ENCODE measurements at places on chromosomes 11 and 22. TPM values are rescaled to one million over a fixed set of nuclear protein-coding genes. Genes with fewer than 3 reads are reported as not detected.

GRCh38 chr22:30014244-30014643 lies 66.0 kb upstream of the HORMAD2 start:
- DNase-seq = no peak
- no peaks in the 10 kb centered on the region for H3K27me3 ChIP-seq
- H3K4me3 ChIP-seq = no peak overlapping the region

PKNOX2 gene
- not detected for total RNA-seq

DNA sequence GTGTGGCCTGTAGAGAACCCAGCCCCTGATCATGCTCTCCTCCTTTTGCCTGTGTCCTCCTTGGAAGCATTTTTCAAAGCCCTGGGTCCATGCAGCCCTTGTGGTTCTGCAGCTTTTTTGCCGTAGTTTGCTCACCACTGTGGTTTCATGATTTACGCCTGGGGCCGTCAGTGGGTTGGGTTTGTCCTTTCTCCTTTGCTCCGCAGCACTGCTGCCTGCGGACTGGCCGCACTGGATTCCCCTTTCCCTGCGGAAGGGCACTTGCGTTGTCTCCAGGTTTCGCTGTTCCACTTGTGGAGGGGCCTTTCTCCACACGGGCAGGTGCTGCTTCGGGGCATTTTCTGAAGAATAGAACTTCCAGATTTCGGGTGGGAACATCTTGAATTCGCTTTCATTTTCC lies 1260.9 kb downstream of the BRD1 start:
- no peaks in the 10 kb centered on the region for H3K4me1 ChIP-seq
- no peaks in the 10 kb centered on the region for H3K27me3 ChIP-seq
- no peak overlapping the region for H3K27ac ChIP-seq
- H3K4me3 ChIP-seq = no peak overlapping the region
- DNase-seq = no peak

DNA sequence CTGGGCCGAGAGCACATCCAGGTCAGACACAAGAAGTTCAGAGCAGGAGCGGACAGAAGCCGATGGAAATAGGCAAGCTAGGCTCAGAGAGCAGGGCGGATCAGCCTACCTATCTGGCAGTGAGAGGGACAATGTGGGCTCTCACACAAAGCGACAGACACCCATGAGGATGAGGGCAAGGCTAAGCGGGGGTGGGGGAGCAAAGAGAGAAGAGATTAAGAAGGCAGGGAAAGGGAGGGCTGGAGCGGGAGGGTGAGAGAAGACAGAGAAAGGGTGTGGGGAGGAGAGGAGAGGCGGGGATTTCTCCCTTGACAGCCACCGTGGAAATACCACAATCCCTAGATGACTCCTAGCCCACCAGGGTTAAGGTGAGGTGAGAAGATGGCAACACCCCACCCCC lies 57.9 kb downstream of the BUD13 start:
- H3K36me3 ChIP-seq = peaks cover 12% of the 10 kb centered on the region
- no peak overlapping the region for H3K27ac ChIP-seq
- H3K4me3 ChIP-seq = no peak overlapping the region
- no peak for DNase-seq
- peaks cover 56% of the 10 kb centered on the region for H3K27me3 ChIP-seq
- peaks cover 2% of the 10 kb centered on the region for H3K4me1 ChIP-seq

TKFC gene
- 39.6 TPM for total RNA-seq

IL18 gene
- total RNA-seq = 0.94 TPM

DNA sequence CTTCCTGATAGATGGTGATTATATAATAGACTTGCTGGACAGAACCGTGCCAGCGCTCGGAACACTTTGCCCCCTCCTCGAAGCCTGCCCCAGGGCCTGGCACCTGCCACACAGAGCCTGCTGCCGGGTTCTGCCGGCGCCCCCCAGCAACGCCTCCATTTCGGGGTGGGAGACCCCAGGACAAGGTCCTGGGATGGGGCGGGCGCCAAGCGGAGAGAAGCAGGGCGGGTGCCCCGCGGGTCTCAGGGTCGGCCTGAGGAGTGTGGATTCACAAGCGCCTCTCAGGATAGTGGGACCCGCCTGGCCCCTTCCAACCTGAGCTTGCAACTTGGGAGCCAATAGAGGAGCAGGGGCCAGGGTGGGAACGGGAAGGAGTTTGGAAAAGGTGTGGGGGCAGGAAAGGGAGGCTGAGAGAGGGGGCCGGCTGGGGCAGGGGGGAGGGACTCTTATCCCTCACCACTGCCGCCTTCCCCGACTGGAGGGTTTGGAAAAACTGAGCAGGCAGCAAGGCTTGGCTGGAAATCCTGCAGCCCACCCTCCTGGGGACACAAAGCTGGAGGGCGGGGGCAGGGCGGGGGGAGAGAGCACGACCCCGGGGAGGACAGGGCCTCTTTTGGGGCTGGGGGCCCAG lies 3.3 kb upstream of the BCL9L start:
- peak overlapping the region; percentile 79 for H3K4me3 ChIP-seq
- peak overlapping the region; percentile 92 for H3K27ac ChIP-seq
- DNase-seq = peak; percentile 34
- H3K4me1 ChIP-seq = peaks cover 37% of the 10 kb centered on the region
- H3K36me3 ChIP-seq = peaks cover 5% of the 10 kb centered on the region

- peak overlapping the region; percentile 84 for H3K4me3 ChIP-seq
- peaks cover 24% of the 10 kb centered on the region for H3K4me1 ChIP-seq
- peaks cover 28% of the 10 kb centered on the region for H3K27me3 ChIP-seq
- H3K36me3 ChIP-seq = no peaks in the 10 kb centered on the region
- H3K27ac ChIP-seq = no peak overlapping the region
Measured at GRCh38 chr11:57475671-57476046, 15.3 kb downstream of the RTN4RL2 start.

DNA sequence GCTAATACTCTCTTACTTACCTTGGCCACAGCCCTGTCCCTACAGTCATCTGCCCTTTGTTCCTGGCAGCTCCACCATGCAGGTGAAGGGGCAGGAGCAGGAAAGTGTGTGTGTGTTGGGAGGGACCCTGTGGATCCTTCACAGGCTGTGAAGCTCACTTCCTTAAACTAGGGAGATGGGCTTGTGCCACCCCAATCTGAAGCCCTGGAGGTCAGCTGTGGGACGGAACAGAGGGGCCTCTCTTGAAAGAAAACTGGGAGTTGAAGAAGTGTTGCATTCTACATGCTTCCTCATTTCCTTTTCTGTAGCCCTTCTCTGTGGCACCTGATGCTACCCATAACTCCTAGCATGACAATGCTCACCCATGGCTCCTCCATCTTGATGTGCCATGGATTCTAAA lies 11.7 kb downstream of the FADS1 start:
- peaks cover 9% of the 10 kb centered on the region for H3K36me3 ChIP-seq
- DNase-seq = no peak
- H3K4me1 ChIP-seq = peaks cover 9% of the 10 kb centered on the region
- no peaks in the 10 kb centered on the region for H3K27me3 ChIP-seq

DNA sequence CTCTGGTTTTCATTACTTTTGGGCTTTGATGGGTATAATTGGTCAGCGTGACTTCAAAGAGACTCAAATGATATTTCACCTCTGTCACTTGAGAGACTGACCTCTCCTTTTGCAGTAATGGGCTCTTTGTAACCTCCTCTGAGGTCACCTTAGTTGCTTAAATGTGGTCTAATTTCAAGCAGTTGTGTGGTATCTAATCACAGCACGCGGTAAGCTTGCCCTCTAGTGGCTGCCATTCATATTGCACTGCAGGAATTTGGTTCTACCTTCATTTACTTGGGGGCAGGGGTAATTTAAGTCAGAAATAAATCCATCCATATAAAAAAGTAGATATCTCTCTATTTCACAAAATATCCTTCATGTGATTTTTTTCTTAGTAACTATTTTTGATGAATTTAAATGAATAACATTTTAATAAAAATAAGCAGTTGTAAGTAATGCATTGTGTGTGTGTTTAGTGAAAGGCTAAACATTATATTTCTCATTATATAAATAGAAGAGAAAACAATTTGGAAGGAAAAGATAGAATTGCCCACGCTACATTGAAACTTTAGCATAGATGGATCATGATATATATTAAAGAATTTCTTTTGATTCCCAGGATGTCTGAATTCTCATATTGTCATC lies 55.0 kb upstream of the ANO3 start:
- peaks cover 3% of the 10 kb centered on the region for H3K4me1 ChIP-seq
- no peak overlapping the region for H3K4me3 ChIP-seq
- peak; percentile 16 for DNase-seq
- H3K36me3 ChIP-seq = no peaks in the 10 kb centered on the region
- peaks cover 36% of the 10 kb centered on the region for H3K27me3 ChIP-seq

APLNR gene
- total RNA-seq = not detected

DNA sequence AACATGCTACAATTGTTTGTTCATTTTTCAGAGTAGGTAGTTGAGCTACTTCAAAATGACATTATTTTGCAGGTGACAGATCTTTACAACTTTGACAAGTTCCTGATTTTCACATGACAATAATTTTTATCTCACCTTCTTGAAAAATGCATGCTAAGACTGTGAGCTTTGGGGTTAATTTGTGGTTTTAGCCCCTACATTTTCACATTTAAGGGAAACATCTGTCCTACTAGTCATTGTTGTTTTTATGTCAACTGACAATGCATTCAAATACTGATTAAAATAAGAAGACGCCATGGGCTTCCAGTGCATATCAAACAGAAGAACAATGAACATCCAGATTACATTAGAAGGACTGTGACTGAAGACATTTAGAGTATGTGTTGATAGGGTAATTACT lies 1470.8 kb upstream of the TENM4 start:
- no peak for DNase-seq
- no peak overlapping the region for H3K4me3 ChIP-seq
- no peak overlapping the region for H3K27ac ChIP-seq
- no peaks in the 10 kb centered on the region for H3K4me1 ChIP-seq
- H3K27me3 ChIP-seq = no peaks in the 10 kb centered on the region

DNA sequence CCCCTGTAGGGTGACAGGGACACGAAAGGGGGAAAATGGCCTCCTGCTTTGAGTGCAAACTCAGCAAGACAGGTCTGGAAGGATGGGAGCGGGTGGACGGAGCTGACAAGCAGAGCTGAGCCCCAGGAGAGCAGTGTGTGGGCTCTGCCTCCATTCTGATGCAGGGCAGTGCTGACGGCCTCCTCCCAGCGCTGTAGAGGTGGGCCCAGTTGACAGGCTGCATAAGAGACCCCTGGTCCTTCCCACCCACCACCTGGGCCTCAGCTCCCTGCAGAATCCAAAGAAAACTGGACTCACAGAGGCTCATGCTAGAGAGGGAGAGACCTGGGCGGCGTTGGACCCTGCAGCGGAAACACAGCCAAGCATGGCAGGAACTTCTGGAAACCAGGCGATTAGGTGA lies 1113.4 kb downstream of the BRD1 start:
- H3K4me1 ChIP-seq = no peaks in the 10 kb centered on the region
- no peak overlapping the region for H3K27ac ChIP-seq
- peaks cover 3% of the 10 kb centered on the region for H3K36me3 ChIP-seq
- H3K27me3 ChIP-seq = no peaks in the 10 kb centered on the region
- no peak for DNase-seq

GRCh38 chr11:17649696-17650095 lies 69.7 kb upstream of the MYOD1 start:
- no peaks in the 10 kb centered on the region for H3K4me1 ChIP-seq
- DNase-seq = no peak
- H3K27me3 ChIP-seq = peaks cover 48% of the 10 kb centered on the region
- no peaks in the 10 kb centered on the region for H3K36me3 ChIP-seq
- H3K4me3 ChIP-seq = no peak overlapping the region

- no peak overlapping the region for H3K27ac ChIP-seq
- H3K27me3 ChIP-seq = peaks cover 56% of the 10 kb centered on the region
- no peak for DNase-seq
- peaks cover 6% of the 10 kb centered on the region for H3K36me3 ChIP-seq
- H3K4me1 ChIP-seq = peaks cover 14% of the 10 kb centered on the region
- H3K4me3 ChIP-seq = no peak overlapping the region
Measured at GRCh38 chr11:119417726-119418540, 5.0 kb downstream of the THY1 start.

TENM4 gene
- 0.97 TPM for total RNA-seq

GRCh38 chr11:57473285-57473841 lies 13.0 kb downstream of the RTN4RL2 start:
- H3K4me1 ChIP-seq = peaks cover 16% of the 10 kb centered on the region
- H3K27ac ChIP-seq = peak overlapping the region; percentile 43
- peaks cover 30% of the 10 kb centered on the region for H3K27me3 ChIP-seq
- H3K4me3 ChIP-seq = no peak overlapping the region

DNA sequence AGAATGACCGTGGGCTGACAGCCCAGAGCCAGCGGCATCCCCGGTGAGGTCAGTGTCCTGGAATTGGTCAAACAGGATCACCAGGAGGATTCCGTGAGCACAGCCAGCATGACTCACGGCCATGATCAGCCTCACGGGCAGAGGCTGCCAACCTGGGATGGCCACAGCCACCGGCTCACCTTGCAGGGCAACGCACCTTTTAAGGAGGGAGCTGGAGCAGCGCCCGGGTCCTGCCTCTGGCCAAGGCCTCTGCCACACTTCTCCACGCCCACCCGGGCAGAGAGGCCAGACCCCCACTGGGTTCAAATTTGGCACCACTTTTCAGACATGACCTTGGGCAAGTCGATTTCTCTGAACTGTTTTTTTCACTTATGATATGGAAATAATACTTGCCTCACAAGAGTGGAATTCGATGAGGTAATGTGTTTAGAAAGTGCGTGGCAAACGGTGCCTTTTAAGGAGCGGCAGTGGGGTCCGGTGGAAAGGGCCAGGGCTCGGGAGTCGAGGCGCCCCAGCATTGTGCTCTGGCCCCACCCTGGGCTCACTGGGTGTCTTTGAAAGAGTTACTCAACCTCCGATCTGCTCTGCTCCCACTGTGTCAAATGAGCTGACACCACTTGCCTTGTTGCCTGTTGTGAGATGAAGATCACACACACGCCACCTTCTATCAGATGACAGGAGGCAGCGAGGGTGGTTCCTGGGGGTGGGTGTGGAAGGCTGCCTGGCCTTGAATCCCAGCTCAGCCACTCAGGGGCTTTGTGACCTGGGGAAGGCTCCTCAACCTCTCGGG lies 16.0 kb downstream of the TXN2 start:
- H3K27me3 ChIP-seq = no peaks in the 10 kb centered on the region
- DNase-seq = no peak
- H3K4me3 ChIP-seq = no peak overlapping the region
- H3K4me1 ChIP-seq = peaks cover 13% of the 10 kb centered on the region

APOBEC3H gene
- total RNA-seq = 1.4 TPM

HSPB2 gene
- not detected for total RNA-seq

CENPM gene
- 28.3 TPM for total RNA-seq

ABCC8 gene
- not detected for total RNA-seq

- H3K4me1 ChIP-seq = no peaks in the 10 kb centered on the region
- H3K27me3 ChIP-seq = peaks cover 63% of the 10 kb centered on the region
- H3K4me3 ChIP-seq = no peak overlapping the region
- H3K36me3 ChIP-seq = no peaks in the 10 kb centered on the region
Measured at GRCh38 chr22:49354516-49355210, 473.0 kb downstream of the BRD1 start.

GRCh38 chr11:46352063-46352841 lies 5.0 kb downstream of the DGKZ start:
- peaks cover 74% of the 10 kb centered on the region for H3K4me1 ChIP-seq
- DNase-seq = peak; percentile 80
- H3K4me3 ChIP-seq = peak overlapping the region; percentile 90
- peak overlapping the region; percentile 95 for H3K27ac ChIP-seq

VSIG10L2 gene
- not detected for total RNA-seq

GRCh38 chr11:34311126-34311525 lies 46.7 kb downstream of the ABTB2 start:
- peaks cover 7% of the 10 kb centered on the region for H3K4me1 ChIP-seq
- no peak for DNase-seq
- H3K36me3 ChIP-seq = no peaks in the 10 kb centered on the region
- H3K27ac ChIP-seq = no peak overlapping the region
- no peak overlapping the region for H3K4me3 ChIP-seq
